ENCODE measurements at places on chromosomes 7 and 10. TPM values are rescaled to one million over a fixed set of nuclear protein-coding genes. Genes with fewer than 3 reads are reported as not detected.

GRCh38 chr7:55288070-55288824 lies 76.9 kb upstream of the LANCL2 start:
- H3K27me3 ChIP-seq = no peaks in the 10 kb centered on the region
- H3K4me3 ChIP-seq = no peak overlapping the region
- DNase-seq = no peak
- H3K36me3 ChIP-seq = no peaks in the 10 kb centered on the region

GRCh38 chr7:136275794-136276193 lies 298.6 kb upstream of the MTPN start:
- no peak for DNase-seq
- no peak overlapping the region for H3K27ac ChIP-seq
- H3K4me1 ChIP-seq = no peaks in the 10 kb centered on the region
- H3K27me3 ChIP-seq = no peaks in the 10 kb centered on the region

ZNF736 gene
- total RNA-seq = 7.5 TPM

GCK gene
- total RNA-seq = not detected

SPAM1 gene
- not detected for total RNA-seq

MTURN gene
- total RNA-seq = 7.9 TPM

TMEM26 gene
- total RNA-seq = 0.27 TPM

TNPO3 gene
- 38.1 TPM for total RNA-seq
